ENCODE measurements at places on chromosomes 6 and 20.

DNA sequence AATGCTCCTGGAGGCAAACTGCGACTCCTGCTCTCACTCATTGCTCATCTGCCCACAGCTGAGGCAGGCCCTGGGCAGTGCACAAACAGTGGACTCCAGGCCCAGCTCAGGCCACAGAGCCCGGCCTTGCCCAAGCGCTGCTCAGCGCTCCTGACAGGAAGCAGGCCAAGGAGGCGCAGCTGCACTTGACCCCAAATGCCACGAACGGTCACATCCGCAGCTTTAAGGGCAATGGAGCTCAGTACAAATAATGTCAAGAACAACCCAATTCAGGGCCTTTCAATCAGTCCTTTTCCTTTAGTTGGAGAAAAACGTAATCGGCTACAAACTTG, 33.8 kb downstream of the RRBP1 start:
- no peak for DNase-seq

DNA sequence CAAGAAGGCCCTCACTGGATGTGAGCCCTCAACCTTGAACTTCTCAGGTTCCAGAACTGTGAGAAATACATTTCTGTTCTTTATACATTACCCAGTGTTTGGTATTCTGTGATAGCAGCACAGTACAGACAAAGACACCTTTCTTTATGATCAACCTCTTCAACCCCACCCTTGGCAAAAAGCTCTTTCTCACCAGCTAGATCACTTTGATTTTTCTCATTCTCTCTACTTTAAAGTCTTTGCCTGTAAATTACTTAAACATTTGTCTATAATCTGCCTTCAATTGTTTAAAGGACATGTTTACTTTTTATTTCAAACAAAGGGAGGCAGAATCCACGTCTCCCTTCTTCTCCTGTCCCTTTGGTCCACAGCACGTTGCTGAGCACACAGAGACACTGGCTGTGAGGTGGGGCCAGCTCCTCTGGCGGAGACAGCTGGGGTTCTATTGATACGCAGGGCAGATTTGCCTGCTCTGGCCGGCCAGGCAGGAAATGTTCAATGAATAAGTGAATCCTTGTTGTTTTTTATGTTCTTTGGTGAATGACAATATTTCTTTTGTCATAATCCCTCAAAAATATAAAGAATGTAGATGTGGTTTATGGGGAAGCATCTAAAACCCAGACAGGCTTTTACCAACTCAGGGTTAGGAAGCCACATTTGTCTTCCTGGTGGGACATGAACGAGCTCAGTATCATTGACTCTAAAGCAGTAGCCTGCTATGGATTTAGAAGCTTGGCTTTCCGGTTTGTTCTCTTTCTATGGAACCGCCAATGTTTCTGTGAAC, 52.9 kb downstream of the NEDD9 start:
- DNase-seq: no peak

DNA sequence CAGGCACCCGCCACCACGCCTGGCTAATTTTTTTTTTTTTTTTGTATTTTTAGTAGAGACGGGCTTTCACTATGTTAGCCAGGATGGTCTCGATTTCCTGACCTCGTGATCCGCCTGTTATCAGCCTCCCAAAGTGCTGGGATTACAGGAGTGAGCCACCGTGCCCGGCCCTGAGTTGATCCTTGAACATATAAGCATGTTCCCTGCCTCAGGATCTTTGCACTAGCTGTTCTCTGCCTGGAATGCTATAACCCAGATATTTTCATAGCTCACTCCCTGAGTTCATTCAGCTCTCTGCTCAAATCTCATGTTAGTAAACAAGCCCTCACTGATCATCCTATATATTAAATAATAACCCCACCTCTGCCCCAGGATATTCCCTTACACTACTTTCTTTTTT, 9.0 kb upstream of the DLK2 start:
- DNase-seq: no peak

GRCh38 chr6:107819964-107820337, 4.2 kb downstream of the SCML4 start:
- DNase-seq: no peak
